Liver (tissue), 10 donors: ENCODE measurements at places on chromosomes 4 and X.

GRCh38 chr4:1359144-1359501, 12.1 kb downstream of the UVSSA start:
- no peak for DNase-seq

- no peak for DNase-seq
Observed at GRCh38 chr4:140308366-140309123, 64.9 kb upstream of the SCOC start.

DNA sequence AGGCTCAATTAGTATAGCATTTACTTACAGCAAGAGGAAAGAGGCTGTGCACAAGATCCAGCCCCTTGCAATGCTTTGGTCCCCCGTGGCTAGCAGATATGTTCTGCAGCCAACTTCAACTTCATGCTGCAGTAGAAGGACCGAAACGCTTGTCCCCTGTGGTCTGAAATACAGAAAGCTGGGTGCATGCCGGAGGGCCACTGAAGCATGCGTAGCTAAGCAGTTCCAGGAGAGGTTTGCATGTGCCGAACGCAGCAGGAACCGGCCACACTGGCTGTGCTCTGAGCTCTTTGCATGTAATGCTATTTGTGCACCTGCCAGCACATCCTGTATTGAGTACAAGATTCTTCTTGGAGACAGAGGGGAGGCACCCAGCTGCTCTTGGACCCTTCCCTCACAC, 35.8 kb upstream of the SHISA3 start:
- DNase-seq, result no peak

- no peak for DNase-seq
Observed at GRCh38 chrX:127259742-127260141, 440.2 kb downstream of the PRR32 start.

DNA sequence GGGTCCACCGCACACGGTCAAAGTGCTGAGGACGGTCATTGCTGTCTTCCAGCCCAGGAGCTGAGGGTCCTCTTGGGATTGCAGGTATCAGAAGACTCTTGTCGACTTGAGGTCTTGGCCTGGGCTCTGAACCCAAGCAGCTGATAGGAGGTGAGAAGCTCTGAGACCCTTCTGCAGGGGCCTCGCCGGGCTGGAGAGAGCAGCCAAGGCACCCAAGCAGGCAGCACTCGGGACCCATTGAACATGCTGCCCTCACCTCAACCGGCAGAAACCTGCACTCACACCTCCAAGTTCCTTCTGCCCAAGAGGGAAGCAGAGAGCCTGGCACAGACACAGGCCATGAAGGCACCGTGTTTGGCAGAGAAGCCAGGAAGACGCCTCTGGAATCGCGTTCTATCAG, 34.1 kb downstream of the PDHA1 start:
- DNase-seq, result no peak

DNA sequence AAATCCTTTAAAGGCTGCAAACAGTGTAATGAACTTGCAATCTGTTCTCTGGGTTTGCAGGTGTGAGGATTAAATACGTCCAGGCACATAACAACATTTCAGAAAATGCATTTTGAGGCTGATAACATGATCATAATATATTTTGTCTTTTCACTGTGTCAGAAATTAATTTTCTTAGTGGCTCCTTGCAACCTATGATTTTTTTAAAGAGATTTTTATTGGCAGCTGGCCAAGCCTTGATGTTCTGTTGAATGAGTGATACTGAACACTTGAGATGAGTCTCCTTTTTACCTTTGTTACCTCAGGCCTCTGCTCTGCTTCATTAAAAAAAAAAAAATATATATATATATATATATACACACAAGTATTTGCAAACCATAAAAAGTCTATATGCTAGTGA, 68.2 kb upstream of the TENM3 start:
- DNase-seq, result no peak

GRCh38 chrX:15873566-15873965, 19.0 kb upstream of the AP1S2 start:
- no peak for DNase-seq

- no peak for DNase-seq
Observed at GRCh38 chrX:68997911-68998310, 167.3 kb downstream of the PJA1 start.

DNA sequence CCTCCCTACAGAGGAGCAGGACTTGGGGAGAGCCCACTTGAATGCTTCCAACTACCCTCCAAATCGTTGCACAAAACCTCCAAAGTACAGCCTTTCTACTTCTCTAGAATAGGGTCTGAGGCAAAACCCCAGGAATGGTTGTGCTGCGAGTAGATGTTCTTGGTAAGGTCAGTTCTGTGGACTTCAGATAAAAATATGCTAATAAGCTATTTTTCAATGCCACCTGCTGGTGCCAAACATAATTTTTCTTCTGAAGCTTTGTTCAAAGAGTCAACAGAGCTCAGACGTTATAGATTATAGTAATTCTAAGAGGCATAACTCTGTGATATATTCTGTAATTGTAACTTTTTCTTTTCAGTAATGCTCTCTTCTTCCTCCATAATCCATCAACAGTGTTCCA, 425.7 kb downstream of the GPAT3 start:
- DNase-seq, result no peak

- DNase-seq, result no peak
Observed at GRCh38 chr4:121510341-121510874, 129.6 kb upstream of the QRFPR start.

GRCh38 chrX:76253432-76253831, 80.6 kb downstream of the PBDC1 start:
- no peak for DNase-seq

- DNase-seq, result no peak
Observed at GRCh38 chr4:169885893-169886292, 128.1 kb upstream of the HPF1 start.

DNA sequence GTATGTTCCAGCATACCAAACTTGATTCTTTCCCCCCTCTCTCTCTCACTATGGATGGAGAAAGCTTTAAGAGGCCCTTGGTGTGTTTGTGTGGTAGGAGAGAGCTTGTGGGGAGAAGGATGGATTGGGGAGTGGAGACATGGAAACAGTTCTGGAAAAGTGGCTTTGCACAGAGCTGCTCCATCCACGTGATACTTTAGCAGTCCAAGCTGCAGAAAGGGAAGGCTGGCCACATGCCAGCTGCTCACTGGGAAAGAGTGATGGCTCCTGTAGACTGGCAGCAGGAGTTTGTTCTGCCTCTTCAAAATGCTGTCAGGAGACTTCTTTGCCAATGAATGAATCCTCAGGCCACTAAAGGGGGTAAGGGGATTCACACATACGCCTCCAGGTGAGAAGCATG, 21.7 kb upstream of the SEC24B start:
- no peak for DNase-seq
